ENCODE measurements at places on chromosomes 4 and X. TPM values are rescaled to one million over a fixed set of nuclear protein-coding genes. Genes with fewer than 3 reads are reported as not detected.

FAM9A gene
- total RNA-seq = 0.10 TPM

DUSP21 gene
- total RNA-seq = not detected

SHISA3 gene
- 1.9 TPM for total RNA-seq

FAM236B gene
- not detected for total RNA-seq

FHIP1A gene
- total RNA-seq = 5.3 TPM

ENPP6 gene
- total RNA-seq = 53.3 TPM

SSX1 gene
- not detected for total RNA-seq

PDLIM3 gene
- total RNA-seq = 45.3 TPM

USP26 gene
- total RNA-seq = not detected

ARMCX5 gene
- 25.2 TPM for total RNA-seq

CSAG3 gene
- not detected for total RNA-seq

All from spinal cord (tissue), 10 donors.